ENCODE measurements at places on chromosomes 11 and 22.
A peak's percentile ranks its signal among the peaks of the same experiment; 100 is the strongest.

DNA sequence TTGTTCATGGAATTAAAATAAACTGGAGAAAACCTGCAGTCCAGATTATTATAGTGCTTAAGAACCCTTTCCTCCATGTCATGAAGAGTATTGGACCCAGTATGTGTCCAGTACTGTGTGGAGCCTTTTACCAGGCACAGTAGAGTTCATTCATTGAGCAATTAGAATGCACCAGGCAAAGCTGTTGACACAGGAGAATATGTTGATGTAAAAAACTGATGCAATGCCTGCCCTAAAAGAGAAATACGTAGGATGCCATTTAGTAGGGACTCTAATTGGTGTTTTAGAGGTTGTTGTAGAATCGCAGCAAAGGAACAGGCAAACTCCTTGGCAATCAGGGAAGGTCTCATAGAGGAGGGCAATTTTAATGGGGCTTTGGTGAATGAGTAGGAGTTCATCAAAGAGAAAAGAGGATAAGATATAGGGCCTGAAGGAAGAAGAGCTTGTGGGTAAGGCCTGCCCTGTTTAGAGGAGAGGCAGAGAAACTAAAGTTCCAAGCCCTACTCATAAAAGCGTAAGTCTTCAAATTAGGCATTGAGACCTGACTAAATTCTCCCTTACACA, 126.4 kb downstream of the SEZ6L start:
- DNase-seq: no peak

DNA sequence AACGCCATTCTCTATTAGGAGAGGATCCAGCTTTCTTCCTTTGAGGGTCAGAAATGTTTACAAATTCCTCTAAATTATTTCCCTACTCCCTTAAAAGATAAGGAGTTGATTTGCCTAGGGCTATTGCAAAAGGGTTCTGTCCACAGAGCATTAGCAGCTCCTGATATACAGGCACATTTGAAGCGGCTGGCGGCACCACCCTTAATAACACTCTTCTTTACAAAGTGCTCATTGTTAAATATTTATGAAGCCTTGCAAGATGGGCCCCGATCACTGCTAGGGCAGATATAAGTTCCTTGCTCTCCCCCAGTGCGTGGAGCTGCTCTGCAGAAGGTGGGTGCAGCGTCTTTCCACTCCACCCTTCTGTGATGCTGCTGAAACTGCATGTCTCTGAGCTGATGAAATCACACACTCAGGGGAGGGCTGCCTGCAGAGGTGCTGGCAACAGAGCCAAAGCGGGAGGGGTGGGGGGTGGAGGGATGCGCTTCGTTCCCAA, 116.7 kb upstream of the NTM start:
- no peak for DNase-seq

DNA sequence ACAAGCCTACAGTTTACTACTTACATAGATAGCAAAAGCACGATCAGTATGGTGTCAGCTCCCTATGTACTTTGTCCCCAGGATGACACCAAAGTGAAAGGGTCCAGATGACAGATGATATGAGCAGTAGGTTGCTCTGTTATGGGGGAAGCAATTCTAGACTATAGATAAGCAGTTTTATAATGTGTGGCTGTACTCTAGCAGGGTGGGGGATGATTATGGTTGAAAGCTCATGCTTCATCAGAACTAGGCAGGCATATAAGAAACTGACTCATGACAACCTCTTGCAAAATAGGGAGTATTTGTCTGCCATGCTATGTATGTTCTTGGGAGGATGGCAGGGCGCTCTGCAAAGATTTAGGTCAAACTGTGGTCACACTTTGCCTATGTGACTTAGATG, 158.2 kb upstream of the ZBED5 start:
- DNase-seq: no peak

DNA sequence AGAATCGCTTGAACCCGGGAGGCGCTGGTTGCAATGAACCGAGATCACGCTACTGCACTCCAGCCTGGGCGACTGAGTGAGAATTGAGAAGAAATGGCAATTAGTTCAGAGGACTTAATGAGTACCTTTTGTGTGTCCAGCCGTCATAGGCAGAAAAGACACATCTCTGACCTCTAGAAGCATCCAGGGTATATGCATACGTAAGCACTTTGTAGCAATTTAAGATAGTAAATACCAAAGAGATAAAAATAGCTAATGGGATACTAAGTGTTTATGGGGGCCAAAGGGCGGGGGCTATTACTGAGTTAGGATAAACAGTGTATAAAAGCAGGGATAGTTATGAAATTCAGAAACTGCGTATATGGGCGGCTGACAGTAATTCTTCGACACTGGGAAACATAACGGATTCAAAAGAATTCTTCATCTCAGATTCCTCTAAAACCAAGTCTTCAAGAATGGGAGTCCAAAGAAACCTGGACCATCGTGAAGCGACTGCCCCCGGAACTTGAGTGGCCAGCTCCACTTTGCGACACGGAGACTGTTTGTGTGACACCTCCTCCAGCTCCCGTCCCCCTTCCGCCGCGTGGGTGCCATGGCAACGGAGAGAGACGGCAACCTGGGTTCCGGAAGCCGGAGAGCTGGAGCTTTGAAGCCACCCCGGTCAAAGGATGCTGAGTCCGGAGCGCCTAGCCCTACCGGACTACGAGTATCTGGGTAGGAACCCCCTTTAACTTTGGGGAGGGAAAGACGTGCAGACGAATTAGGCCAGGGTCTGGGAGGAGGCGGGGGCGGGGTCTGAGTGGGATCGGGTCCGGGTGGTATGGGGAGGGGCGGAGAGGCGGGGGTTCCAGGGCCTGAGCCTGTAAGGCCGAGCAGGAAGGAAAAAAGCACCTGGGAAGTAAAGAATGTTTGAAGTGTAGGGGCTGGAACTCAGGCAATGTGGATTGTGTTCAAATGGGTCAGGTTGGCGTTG, at the start of gene CSTPP1:
CSTPP1 (plus strand) TSS at position 624 of the 973 bp plus-strand sequence; CDS start at position 669, 45 bp downstream.
- DNase-seq: peak; percentile 89

DNA sequence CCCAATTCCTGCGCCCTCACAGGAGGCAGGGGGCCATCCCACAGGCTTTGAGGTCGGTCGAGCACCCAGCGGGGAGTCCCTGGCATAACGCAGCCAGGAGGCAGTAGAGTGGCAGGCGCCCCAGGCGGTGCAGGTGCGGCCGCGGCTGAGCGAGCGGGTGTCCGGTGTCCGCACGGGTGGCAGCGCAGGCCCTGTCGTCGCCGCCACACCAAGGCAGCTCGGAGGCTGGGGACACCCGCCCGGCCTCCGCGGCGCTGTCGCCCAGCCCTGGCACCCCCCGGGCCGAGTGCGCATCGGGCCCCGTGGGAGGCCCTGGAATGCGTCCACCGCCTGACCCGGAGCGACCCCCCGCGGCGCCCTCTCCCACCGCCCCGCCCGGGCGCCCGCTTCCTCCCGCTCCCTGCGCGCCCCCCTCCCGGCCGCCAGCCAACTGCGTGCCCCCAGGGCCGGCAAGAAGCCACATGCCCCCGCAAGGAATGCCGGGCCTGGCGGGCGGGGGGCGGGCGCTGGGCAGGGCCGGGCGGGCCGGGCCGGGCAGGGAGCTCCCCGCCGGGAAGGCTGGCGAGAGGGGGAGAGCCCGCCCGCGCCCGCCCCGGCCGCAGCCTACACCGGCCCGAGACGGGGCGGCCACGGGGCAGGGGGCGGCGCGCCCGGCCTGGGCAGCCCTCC, 33.9 kb downstream of the PRDM11 start:
- DNase-seq: no peak

DNA sequence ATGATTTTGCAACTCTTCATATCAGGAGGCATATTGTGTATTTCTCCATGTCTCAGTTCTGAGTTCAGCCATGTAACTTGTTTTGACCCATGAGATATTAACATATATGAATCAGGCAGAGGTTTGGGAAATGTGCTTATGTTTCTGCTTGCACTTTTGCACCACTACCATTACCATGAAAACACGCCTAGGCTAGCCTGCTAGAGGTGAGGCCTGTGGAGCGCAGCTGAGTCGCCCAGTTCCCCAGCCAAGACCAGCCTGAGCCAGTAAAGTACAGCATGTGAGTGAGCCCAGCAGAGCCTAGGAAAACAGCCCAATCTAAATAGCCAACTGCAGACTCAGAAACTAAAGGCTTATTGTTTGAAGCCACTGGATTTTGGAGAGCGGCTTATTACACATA, 18.4 kb upstream of the MYOD1 start:
- no peak for DNase-seq

DNA sequence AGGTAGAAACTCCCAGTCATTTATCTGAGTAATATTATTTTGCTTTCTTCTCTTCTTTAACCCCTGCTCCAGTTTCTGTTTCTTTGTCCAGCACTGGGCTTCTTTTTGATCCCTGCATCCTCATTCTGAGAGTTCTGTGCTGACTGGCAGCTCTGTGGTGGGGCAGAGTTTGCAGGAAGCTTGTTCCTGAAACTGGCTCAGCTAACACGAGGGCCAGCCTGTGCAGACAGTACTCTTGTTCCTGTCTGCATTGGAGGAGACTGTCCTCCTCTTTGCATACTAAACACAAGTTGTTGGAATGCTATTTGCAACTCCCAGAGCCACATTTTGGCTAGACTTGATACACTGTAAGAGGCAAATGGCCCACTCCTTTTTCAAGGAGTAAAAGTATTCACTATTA, 93.1 kb upstream of the HORMAD2 start:
- DNase-seq: no peak

GRCh38 chr22:20905415-20906386, 11.5 kb upstream of the CRKL start:
- no peak for DNase-seq

GRCh38 chr11:10460611-10461275, 5.7 kb downstream of the AMPD3 start:
- DNase-seq: no peak

GRCh38 chr11:106785913-106786650, 232.2 kb downstream of the GUCY1A2 start:
- no peak for DNase-seq

- DNase-seq: no peak
These were observed 14.3 kb downstream of the TRIM22 start for GRCh38 chr11:5703741-5704536.

GRCh38 chr11:75351541-75351790, at the start of gene ARRB1:
TSS of gene ARRB1 (minus strand) at chr11:75351661. CDS start at chr11:75351607, 54 bp downstream.
- DNase-seq: no peak

GRCh38 chr22:44097263-44098020, 73.3 kb downstream of the PARVB start:
- DNase-seq: no peak

DNA sequence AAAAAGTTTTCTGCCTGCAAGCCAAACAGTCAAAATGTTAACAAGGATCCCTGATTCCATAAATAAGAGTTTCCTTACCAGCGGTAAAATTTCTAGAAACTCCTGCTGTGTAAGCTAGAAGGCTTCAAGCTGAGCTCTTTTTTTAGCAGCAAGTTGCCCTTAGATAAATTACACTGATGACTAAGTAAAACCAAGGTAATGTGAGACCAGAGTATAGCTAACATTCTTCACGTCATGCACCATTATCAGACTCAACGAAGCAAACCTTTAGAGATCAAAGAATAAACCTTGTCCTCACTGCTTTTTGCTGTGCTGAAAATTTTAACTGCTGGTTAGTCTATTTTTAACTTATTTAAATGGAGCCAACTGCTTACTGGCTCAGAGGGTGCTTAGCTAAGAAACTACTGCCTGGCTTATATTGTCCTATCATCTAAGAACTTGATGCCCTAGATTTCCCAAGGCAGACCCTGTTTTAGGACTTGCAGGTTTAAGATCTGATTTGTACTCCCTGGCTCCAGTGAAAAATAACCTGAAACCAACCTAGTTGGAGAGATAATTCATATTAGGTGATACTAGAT, 900.7 kb downstream of the JRKL start:
- no peak for DNase-seq

DNA sequence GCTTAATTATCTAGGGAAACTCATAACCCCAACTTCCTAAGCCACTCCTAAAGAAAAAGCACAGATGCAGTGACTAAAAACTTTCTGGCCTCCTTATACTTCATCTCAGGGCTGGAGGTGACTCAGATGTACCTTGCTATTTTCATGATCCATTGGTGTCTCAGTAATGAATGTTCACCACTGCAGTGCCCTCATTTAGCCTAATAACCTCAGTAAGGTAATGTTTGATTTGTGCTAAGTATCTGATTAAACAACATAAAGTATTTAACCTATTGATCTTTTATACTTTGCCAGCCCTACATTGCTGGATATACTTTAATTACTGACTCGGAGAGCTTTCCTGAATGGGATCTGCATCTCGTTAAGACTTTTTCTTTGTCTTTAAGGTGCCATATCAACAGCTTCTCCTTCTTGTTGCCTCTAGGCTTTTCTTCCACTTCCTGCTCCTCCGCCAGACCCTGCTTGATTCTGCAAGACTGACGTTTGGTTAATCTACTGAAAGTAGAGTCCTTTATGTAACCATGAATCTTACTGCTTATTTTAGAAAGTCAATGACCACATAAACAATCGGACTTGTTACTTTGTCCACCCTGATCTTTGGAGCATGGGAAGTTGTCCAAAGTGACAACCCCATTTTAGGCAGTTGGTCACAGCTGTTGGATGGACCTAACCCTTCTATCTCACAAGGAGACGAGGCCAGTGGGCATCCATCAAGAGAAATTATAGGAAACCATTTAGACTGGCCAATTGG, 303.0 kb downstream of the ST3GAL4 start:
- no peak for DNase-seq

DNA sequence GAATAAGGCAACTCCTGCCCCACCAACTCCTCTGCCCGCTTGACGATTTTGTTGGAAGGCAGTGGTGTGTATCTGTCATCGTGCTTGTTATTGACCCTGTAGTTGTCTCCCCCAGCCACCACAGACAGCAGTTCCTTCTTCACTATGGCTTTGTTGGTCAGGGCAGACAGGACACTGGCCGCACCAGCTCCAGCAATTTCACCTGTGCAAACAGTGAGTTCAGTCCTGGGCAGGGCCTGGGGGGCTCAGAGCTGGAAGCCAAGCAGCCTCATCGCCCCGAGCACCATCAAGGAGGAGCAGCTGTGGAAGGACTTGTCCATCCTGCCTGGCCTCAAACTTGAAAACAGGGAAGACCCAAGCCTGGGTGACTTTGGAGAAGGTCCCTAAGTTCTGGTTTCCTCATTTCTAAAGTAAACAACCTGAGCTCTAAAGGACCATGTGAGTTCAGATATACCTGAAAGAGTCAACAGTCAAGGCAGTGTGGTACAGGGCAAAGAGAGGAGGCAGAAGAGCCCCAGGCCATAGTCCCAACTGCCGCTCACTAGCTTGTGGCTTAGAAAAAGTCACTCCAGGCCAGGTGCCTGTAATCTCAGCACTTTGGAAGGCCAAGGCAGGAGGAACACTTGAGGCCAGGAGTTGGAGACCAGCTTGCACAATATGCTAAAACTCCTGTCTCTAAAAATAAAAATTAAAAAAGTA, 4.6 kb downstream of the PLAAT2 start:
- peak; percentile 1 for DNase-seq

GRCh38 chr11:69823641-69824265, 4.5 kb upstream of the FGF3 start:
- no peak for DNase-seq

DNA sequence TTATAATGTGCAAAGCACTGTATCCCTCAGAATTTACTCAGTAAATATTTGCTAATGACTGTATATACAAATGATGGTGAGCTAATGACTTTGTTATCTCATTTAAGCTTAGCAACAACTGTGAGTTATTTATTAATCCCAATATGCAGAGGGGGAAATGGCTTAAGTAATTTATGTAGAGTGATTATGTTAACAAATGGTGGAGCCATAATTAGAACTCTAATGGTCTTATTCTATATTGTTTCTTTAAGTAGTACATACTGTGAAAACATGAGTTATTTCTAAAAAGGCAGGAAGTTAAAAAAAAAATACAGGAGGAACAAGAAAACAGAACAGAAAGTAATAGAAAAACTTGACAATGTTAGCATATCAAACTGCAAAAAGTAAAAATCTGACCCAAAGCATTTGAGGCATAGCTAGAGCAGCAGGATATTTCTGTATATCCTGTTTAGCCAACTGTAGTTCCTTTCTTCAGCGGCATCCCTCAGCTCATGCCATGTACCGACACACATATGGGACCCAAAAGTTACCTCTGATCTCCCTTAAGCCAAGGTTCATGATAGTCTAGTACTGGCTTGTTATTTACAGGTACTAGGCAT, 94.2 kb downstream of the FCHSD2 start:
- no peak for DNase-seq

Measured in activated CD4-positive, alpha-beta T cell treated with anti-CD3 and anti-CD28 coated beads for 1 hour (primary cell).